ENCODE measurements at places on chromosomes 7 and 10.

DNA sequence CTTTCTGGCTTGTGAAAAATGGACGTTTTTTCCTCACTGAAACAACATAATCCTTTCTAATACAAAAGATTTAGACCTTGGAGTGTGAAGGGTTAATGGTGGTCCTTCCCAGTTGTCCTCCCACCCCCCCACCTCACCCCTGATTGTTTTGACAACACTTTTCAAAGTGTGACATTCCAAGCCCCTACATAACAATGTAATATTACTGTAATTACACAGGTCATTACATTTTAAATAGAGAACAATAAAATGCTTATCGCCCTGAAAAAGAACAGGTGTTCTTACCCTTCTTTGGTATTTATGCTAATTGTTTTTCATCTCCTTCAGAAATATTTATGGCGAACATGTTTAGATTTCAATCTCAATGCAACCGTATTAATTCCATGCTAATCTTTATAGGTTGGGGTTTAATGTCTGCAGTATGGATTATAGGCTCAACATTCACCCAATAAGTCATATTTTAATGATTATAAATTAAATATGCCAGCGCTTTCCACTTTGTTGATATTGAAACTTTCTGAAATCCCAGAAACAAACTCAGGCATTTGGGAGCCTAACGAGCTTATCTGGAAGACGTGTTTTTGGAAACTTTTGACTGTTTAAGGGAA is 5.0 kb downstream of the TCF7L2 start:
- peak; percentile 19 for DNase-seq

DNA sequence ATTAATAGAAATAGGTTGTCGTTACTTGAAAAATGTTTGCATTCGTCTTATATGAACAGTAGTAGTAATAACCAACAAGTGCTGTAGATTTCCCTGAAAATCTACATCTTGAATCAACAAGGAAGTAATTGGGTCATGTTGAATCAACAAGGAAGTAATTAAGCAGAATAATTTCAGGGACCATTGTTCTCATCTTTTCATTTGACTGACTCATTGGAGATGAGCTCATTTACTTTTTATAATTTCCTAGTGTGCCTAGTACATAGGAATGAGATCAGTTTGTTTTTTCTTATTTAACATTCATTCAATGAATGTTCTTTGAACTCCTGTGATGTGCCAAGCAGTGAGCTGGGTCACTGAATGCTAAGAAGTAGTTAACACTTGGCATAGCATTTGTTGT is 8.2 kb downstream of the CLDN12 start:
- no peak for DNase-seq

GRCh38 chr10:57979956-57980355 is 287.7 kb downstream of the IPMK start:
- DNase-seq, result no peak

DNA sequence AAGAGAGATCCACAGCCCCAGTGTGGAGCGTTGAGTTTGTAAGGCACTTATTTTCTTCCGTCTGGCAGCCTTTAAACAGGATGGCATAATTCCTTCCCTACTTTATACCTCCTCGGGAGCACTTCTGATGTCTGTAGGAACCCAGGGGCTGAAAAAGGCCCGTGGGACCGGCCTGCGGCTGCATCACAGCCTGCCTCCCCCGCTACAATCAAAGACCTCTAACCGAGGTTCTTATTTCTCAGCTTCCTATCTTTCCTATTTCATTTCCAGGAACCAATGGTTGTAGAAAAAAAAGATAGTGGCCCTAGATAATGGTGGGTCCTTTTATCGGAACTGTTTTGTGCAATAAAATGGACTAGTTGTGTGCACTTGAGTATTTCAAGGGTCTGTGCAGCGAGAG is 4.1 kb upstream of the CTBP2 start:
- no peak for DNase-seq

GRCh38 chr7:26337232-26337865 is 45.7 kb downstream of the SNX10 start:
- DNase-seq, result no peak

GRCh38 chr7:137947046-137947445 is 54.8 kb downstream of the CREB3L2 start:
- DNase-seq, result no peak

GRCh38 chr7:2192831-2193534 is 39.8 kb downstream of the MAD1L1 start:
- peak; percentile 62 for DNase-seq

DNA sequence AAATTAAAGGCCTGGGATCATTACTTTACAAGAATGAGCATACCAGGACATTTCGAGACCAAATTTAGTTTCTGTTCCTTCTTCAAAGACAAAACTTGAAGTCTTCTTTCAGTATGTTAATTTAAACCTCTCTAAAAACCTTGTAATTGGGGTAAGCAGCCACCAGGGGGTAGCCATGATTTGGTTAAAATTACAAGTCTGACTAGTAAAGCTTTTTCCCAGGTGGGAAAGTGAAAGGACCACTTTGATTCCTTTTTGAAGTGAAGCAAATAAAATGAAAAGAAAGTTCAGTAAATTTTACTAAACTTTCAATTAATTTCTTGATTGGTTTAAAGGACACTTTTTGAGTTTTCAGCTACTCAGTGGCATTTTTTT is 294.3 kb downstream of the BBS9 start:
- no peak for DNase-seq

- peak; percentile 74 for DNase-seq
Measured at GRCh38 chr10:103966671-103967447, at the start of gene SLK. Gene SLK, plus strand, starts transcription at chr10:103967140. Its CDS starts 606 bp downstream, at chr10:103967746.

DNA sequence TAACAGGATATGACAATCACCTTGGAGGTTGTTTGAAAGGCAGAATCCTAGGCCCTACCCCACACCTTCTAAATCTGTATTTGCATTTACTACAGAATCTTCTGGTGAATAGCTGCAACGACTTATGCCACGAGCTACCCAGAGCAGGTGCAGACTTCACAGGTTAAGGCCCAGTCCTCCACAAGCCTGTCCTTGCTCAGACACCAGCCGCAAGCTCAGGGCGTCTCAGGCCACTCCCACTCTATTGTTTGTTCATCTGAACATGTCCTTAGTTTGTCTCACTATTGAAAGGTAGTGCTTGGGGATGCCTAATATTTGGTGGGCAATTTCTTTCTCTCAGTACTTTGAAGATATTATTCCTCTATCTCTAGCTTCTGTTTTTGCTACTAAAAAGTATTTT is 18.9 kb upstream of the RBM33 start:
- DNase-seq, result no peak

DNA sequence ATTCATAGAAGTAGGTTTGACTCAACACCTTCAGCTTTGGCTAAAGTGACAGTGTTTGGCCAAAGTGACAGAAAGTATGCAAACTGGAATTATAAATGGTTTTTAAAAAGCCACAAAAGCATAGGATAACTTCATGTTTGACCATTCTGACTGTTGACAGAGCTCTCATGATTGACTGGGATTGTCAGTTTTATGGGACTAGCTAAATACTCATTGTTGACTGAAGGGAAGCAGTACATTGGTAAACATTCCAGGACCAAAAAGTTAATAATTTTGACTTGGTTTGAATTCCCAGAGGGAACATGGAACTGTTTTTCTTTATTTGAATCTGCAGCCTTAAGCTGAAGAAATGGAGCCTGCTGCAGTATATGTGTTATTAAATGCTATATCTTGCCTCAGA is 84.6 kb upstream of the STEAP4 start:
- DNase-seq, result no peak

DNA sequence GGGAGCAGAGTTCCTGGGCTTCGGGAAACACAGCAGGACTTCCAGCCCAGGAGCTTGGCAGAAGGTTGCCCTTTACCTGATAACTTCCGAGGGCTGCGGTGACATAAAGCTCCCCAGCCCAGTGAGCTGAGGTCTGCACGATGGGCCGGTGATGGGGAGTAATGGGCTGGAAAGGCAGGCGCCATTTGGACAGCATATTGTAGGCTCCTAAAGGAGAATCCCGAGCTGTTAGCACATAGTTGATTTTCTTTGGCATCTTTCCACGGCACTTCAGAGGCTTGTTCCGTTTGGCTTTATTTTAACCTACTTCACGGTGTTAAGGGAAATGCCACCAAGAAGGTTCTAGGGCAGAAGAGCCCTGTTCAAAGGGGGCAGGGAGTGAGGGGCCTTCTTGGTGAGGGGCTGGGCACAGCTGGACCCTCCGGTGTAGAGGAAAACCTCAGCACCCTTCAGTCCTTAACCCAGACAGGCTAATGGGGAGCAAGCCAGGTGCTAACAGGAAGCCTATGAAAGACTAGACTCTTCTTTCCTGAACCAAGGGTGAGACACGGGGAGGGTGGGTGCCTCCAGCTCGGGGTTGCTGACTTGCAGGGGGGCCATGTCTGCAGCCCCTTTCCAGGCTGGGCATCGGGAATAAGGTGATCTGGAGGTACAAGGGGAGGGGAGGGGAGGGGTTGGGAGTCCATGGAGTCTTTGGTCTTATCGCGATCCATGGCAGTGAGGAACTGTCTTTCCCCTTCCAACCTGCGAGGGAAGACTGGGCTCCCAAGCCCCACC is 347.7 kb downstream of the GLRX3 start:
- no peak for DNase-seq

- no peak for DNase-seq
Measured at GRCh38 chr10:52351914-52352330, 37.8 kb downstream of the DKK1 start.

DNA sequence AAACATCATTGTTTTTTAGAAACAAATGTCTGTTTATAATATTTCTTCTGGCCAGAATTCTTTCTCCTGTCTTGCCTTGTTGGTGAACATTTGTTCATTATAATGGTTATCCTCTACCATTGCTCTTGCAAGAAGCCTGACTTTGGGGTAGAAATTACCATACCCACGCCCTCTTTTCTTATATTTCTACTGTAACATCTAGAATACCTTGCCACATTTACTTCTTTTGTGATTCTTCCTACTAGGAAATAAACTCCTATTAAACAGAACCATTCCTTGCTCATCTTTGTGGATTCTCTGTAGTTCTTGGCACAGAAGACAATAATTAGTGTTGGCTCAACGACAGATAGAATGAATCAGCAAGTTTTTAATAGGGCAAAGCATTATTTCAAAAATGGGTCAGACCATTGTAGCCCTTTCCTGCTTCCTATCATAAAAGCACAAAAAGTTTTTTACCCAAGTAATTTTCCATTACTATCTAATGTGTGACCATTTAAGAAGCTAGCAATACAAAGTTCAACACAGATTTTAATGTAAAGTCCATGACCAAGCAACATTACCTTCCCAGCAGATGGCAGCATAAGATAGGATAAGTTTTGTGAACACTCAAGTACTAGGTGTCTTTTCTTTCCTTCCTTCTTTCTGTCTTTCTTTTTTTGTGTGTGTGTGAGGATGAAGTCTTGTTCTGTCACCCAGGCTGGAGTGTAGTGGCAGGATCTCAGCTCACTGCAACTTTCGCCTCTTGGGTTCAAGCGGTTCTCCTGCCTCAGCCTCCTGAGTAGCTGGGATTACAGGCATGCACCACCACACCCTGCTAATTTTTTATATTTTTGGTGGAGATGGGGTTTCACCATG is 270.4 kb downstream of the HGF start:
- no peak for DNase-seq

DNA sequence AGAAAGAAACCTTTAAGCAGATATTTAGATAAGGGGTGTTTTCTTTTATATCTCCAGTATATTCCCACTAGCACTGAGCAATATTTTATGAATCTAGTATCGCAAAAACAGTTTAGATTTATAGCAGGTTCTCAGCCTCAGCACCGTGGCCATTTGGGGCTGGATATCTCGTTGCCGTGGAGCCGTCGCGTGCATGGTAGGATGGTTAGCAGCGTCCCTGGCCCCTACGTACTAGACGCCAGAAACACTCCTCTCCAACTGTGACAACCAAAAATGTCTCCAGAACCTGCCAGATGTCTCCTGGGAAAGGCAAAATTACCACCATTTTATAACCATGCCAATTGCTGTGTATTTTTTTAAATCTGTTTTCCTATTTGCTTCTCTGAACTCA is 172.9 kb downstream of the CACNB2 start:
- no peak for DNase-seq

DNA sequence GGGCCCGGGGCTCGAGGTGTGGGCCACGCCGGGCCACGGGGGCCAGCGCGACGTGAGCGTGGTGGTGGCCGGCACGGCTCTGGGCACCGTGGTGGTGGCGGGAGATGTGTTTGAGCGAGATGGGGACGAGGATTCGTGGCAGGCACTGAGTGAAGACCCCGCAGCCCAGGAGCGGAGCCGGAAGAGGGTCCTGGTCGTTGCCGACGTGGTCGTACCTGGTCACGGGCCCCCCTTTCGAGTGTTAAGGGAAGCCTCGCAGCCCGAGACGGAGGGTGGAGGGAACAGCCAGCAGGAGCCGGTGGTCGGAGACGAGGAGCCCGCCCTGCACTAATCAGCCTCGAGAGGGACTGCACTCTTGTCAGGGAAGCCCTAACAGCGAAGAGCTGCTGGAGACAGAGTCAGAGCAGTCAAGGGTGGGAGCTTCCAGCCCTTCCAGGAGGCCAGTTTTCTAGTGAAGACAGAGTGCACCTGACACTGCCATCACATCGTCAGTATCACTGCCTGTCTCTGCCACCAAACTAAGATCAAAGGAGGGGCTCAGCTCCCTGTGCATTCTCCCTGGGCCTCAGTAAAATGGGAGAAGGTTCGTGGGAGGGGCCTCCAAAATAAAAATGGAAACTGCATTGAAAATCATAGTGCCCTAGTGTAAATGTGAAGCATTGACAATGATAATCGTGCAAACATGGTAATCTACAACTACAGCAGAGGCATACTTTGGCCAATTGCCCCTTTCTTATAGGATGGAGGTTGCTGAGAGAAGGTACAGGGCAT is 1.3 kb downstream of the MBLAC1 start:
- DNase-seq, result no peak

- DNase-seq, result no peak
Measured at GRCh38 chr7:27108390-27109127, 6.1 kb upstream of the HOXA2 start.

GRCh38 chr7:44638611-44639557 is 32.5 kb downstream of the OGDH start:
- DNase-seq, result peak; percentile 73

DNA sequence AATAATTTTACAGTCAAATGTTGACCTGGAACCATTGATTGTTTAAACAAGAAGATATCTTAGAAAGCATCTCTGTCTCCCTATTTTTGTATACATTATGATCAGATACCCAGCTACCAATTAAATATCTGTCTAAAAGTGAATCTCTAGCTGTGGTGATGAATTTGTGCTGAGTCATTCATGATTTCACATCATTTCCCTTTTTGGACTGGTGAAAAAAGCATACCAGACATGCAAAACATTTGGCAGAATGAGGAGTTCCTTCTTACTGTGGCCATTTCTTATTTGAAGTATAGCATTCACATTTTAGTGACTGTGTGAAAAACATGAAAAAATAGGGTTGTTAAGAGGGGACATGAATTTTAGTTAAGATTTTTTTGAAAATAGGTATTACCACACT is 98.0 kb upstream of the GATA3 start:
- DNase-seq, result no peak

DNA sequence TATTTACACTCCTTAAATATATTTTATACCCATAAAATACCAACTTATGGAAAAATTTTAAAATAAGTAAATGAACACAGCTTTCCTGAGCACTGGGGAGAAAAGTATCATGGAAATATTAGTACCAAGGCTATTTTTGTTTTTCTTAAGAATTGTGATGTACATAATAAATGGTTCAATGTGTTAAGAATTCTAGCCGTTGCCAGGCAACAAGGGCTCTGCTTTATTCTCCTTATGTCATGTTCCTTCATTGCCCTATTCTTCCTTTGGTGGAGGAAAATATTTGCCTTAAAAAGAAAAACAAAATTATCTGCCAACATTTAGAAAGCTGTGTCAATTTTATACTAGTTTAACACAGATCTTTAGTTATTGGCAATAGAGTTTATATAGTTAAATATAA is 2.6 kb upstream of the ZPBP start:
- no peak for DNase-seq

Measured in tibial artery (tissue), 4 donors.